ENCODE measurements at places on chromosomes 16 and 17.

DNA sequence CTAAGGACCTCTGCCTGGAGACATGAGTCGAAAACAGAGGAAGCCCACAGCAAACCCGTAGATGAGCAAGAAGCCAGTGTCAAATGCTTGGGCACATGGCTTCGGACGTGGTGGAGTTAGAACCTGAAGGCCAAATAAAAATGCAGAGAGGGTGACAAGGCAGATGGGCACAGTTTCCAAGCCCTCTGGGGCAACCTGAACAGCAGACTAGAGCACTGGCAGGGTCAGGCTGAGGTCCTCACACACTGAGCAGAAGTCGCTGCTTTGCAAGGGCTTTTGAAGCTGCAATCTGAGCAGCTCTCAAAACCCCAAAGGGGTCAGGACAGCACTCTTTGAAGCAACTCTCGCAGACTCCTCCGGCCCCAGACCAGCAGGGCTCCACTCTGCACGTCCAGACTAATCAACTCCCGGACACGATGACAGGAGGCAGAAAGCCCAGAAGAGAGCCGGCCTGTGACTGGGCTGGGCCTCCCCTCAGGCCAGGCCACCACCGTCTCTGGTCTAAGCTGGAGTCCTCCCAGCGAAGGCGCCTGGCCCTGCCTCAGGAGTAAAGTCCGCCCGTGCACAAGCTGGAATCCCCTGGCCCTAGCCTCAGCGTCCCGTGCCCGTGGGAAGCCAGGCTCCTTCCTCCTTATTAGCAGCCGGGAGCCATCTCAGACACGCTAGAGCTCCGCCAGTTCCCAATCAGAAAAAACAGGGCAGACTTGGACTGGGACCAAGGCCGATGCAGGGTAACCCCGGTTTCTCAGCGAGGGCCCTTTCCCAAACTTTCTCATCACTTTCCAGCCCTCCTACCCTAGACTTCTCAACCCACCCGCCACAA, 924 bp downstream of the SMARCD2 start:
- peak; percentile 65 for DNase-seq

DNA sequence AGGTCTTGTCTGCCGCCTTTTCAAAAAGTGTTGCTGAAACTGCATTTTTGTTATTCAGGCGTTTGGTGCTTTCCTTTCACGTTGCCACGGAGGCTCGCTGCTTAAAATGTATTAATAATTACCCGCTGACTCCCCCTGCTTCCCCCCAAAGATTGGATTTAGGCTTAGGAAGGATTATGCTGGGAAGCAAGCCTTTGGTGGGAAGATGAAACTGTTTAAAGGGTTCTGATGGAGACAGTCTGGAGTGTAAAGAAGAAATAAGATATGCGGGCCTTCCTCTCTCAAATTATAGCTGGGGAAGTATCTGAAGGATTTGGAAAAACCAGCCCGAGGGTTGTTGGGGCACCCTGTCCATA, 1.1 kb downstream of the KSR1 start:
- DNase-seq = no peak

DNA sequence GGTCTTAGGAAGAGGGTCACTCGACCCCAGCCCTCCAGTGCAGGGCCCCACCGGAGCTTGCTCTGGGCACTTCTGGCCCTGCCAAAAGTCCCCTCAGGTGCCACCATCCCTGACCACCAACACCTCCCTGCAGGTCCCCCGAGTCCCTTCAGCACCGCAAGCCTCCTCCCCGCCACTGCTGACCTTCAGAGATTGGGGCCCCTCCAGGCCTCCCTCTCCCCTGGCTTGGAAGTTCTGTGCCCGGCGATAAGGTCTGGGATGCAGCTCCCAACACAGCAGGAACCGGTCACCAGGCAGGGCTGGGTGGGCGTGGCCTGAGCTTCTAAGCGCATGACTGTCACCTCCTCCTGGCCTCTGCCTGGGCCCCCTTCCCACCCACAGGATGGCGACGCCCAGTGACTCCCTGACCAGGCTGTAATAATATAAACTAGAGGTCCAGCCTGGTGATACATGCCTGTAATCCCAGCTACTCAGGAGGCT, 11.2 kb downstream of the PIEZO1 start:
- no peak for DNase-seq

- DNase-seq = no peak
Observed at GRCh38 chr16:4799171-4799855, 3.1 kb downstream of the ROGDI start.

DNA sequence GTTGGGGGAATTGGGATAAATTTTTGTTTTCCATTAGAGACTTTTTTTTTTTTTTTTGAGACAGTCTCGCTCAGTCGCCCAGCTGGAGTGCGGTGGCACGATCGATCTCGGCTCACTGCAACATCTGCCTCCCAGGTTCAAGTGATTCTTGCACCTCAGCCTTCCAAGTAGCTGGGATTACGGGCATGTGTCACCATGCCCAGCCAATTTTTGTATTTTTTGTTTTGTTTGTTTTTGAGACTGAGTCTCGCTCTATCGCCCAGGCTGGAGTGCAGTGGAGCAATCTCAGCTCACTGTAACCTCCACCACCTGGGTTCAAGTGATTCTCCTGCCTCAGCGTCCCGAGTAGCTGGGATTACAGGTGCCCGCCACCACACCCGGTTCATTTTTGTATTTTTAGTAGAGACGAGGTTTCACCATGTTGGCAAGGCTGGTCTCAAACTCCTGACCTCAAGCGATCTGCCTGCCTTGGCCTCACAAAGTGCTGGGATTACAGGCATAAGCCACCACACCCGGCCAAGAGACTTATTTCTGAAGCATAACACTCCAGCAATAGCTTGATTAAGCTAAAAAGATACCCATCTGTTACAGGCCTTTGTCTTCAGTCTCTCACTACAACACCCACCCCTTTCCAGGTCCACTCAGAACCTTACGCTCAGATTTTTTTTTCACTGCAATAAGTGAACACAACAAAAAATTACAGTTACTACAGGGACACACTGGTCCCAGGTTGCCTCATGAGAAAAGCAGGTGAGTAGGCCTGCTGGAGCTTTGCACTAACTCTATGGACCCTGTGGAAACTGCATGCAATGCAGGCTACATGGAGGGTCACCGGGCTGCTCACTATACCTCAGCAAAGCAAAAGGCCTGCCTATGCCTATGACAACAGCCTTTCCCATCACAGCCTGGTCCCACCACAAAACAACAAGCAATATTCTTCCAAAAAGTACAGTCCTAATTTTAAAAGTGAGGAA, 34.6 kb downstream of the KANSL1 start:
- no peak for DNase-seq

- no peak for DNase-seq
Observed at GRCh38 chr17:58756246-58757161, 850 bp downstream of the PPM1E start.

Data from activated naive CD4-positive, alpha-beta T cell treated with anti-CD3 and anti-CD28 coated beads, Interleukin-2, amount 50 U/mL, for 72 hours (primary cell).